ENCODE measurements at places on chromosomes 7 and 10.
A peak's percentile ranks its signal among the peaks of the same experiment; 100 is the strongest.

DNA sequence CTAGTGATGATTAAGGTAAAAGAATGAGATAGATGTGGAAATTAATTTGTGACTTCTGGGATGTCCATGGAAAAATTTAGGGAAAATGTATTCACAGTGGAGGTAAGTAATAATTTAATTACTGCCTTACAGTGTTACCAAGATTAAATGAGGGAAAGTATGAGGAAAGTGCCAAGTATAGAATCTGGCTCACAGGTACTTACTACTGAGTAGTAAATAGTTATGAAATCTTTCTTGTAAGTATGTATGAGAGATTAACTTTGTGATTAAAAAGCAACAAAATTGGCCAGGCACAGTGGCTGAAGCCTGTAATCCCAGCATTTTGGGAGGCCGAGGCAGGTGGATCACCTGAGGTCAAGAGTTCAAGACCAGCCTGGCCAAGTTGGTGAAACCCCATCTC is 42.1 kb downstream of the RSBN1L start:
- no peak for DNase-seq

GRCh38 chr10:30536578-30536977 is 93.0 kb downstream of the LYZL2 start:
- no peak for DNase-seq

GRCh38 chr7:24573554-24574338 is 494 bp downstream of the PALS2 start:
- peak; percentile 56 for DNase-seq

GRCh38 chr10:63633677-63634487 is 112.7 kb downstream of the REEP3 start:
- no peak for DNase-seq

DNA sequence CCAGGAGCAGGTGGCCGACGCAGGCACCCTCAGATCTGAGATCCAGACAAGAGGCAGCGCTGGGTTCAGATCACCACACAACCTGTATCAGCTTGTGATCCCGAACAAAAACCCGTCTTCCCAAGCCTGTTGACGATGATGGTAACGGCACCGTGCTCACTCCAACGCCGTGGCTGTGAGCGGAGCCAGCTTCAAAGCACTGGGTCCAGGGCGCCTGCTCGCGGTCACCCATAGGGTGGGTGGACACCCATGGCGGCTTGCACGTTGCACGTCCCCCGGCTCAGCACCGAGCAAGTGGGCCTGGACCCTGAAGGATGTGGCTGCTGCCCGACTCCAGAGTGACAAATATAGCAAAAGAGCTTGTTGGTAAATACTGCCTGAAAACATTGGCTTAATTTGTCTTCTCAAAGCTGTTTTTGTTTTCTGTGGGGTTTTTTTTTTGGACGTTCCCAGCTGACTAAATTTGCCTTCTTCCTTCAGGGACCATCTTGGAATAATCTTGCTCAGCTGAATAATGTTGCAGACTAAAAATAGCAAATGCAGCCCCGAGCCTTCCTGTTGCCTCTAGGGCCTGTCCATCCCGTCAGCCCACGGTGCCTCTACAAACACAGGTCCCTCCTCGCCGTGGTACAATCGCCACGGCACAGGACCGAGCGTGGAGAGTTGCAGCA is 41.0 kb downstream of the FOXK1 start:
- no peak for DNase-seq

GRCh38 chr10:7626283-7626682 is 40.5 kb downstream of the ITIH5 start:
- peak; percentile 36 for DNase-seq

GRCh38 chr7:129225206-129225930 is 538 bp downstream of the AHCYL2 start:
- DNase-seq, result peak; percentile 3

DNA sequence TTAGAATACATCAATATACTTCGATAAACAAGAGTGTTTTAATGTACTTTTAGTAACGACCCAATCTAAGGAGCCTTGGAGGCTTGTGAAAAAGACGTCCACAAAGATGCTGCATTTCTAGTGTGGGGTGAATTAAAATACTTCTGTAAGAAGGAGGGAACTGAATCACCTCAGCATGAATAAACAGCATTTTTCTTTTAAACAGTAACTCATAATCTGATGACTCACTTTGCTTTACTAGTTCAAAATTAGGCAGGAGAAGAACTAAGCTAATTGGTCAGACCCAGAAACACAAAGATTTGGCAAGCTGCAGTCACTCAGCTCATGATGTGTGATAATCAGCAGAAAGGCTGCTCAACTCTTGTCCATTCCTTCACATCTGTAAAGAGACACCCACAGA is 24.2 kb downstream of the NCOA4 start:
- no peak for DNase-seq

DNA sequence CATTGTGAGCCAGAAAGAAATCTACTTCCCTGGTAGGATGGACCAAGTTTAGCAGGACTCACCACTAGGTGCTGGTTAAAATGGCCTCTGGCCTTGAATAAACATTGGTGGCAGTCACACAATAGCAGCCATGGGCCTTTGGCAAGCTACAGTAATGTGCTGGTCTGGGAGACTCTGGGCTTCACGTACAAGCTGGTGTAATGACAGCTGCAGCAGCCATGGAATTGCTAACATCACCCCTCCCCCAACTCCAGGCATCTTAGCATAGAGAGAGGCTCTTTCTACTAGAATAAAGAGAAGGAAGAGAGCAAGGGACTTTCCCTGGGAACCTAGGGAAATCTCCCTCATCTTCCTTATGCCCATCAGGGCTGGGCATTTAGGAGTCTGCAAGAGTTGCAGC is 205.1 kb upstream of the SEMA3A start:
- no peak for DNase-seq

DNA sequence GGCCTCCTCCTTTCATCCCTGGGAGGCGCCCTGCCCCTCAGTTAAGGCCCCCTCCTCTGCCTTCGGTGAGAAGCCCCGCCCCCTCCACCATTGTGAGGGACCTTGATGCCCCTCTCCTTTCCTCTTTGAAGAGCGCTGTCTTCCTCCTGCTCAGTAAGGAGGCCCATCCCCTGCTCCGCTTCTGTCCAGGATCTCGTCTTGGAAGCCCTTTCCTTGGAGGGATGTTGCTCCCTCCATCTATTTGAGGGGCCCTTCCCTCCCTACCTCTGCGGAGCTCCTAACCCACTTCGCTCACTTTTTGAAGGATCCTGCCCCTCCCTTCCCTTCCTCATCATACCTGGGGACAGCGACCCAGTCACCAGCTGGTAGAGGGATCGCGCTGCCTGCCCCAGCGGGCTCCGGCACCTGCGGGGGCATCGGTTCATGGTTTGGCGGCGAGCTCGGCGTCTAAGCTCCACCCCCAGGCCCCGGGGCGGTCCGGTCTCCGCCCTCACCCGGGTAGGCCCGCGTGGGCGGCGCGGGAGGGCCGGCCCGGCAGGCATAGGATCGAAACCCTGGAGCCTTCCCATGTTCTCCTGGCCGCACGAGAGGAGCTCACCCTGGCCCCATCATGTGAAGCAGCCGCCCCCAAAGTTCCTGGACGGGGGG is 4.1 kb downstream of the KCNIP2 start:
- peak; percentile 55 for DNase-seq

GRCh38 chr10:100007231-100008141 is 2.3 kb downstream of the DNMBP start:
- DNase-seq, result no peak

DNA sequence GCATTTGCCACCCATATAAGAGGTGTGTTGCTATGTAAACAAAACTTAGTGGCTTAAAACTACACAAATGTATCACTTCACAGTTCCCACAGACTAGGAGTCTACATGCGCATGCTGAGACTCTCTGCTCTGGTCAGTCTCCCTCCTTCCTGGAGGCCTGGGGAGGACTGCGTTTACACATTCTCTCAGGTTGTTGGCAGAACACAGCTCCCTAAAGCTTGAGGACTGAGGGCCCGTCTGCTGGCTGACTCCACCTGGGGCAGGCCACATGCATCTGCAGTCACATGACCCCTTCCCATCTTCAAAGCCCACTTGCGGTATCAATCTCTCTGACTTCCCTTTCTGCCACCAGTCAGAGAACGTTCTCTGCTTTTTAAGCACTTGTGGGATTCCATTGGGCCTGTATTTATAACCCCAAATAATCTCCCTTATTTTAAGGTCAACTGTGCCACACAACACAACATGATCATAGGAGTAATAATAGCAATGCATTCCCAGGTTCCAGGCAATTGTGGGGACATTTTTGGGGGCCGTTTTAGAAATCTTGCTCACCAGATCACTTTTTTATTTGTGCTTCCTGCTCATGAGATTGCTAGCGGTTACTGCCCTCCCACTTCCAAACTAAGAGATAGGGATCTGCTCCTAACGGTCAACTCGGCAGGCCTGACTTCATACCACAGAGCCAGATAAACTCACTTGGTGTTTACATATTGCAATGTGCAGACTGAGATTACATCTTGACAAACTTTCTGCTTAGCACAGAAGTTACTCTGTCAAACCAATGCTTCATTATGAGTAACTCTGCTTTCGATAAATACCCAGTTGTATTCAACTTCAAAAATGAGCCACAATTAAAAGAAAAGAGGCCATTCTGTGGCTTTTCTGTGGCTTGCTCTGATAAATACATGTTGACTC is 96.3 kb downstream of the ALOX5 start:
- DNase-seq, result no peak

DNA sequence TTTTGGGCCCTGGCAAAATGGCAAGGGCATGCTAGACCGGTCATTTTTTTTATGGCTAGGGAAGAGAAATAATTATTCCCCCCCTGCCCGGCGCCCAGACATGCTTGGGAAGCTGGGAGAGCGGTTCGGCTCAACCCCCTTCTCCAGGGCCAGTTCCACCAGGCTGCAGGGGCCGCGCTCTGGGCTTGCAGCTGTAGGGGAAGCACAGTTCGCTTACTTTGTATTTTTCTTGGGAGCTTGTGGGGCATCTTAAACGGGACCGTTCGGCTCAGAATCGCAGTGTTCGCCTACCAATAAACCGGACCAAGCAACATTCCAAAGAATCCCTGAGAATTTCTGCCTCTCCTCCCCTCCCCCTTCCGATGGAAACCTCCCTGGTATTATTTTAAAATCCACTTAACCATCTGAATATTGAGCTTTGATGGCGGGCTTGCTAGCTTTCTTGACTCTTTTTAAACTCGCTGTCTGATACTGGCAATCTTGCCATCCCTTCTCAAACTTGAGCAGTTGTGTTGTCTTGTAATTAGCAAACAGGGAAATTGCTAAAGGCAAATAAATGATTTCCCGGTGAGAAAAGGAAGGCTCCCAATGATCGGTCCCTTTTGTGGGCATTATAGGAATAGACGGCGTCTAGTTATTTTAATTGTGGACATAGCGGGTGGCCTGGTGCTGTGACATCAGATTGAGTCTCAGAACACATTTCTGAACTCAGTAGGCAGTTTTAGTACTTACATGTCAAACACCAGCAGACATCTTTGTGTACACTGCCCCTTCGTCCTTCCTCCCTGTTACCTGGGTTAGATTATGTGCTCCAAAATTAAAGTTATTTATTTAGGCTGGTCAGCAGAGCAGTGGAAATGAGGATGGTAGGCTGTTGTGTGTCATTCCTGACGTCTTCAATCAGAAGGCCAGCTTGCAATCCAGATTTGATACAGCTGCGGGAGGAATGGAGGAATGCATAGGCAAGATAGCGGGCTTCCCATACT is 3.4 kb downstream of the TCF7L2 start:
- DNase-seq, result no peak

DNA sequence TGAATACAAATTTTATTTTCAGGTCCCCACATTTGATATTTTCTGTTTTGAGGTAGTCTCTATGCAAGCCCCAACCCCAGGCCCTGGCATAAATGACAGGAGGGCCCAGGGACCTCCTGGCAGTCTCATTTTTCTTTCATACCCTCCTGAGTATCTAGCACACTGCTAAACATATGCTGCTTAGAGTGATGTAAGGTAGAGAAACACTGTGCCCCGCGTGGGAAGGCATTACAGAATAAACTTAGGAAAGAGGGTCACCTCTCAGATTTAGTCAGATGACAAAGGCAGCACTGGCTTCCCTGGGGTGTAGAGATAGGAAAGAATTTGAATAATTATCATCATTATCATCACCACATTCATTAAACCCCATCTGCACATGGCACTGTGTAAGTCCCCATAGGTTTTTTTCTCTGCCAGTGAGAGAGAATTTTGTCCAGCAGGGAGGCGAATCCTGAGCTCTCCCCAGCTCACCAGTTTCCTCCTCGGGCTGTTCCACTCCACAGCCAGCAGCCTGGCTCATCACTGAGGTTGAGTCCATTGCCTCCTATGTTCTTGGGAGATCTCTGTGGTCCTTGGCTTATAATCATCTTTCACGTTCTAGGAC is 507.3 kb upstream of the GALNT17 start:
- DNase-seq, result no peak

DNA sequence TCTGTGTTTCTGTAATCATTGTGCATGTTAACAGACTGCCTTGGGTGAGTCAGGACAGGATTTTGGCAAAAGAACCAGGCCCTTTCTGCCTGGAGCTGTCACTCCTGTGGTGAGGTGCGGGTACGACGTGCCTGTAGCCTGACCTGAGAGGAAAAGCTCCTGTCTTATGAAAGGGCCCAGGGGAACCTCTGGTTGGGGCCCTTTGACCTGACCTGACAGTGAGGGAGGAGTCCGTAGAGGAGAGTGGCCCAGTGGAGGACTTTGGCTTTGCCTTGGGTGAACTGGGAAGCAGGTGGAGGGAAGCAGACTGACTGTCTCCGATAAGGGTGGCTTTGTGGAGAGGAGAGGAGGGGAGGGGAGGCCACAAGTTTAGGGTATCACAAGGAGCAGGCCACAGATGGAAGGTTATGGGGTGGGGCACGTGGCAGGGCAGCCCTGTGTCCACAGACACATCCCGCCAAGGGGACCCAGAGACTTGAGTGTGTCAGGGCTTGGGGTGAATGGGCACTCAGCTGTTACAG is 6.9 kb downstream of the PFKP start:
- DNase-seq, result no peak

GRCh38 chr10:7457478-7458316 is 46.9 kb upstream of the SFMBT2 start:
- no peak for DNase-seq

GRCh38 chr7:31819031-31819430 is 132.0 kb downstream of the PPP1R17 start:
- DNase-seq, result no peak

DNA sequence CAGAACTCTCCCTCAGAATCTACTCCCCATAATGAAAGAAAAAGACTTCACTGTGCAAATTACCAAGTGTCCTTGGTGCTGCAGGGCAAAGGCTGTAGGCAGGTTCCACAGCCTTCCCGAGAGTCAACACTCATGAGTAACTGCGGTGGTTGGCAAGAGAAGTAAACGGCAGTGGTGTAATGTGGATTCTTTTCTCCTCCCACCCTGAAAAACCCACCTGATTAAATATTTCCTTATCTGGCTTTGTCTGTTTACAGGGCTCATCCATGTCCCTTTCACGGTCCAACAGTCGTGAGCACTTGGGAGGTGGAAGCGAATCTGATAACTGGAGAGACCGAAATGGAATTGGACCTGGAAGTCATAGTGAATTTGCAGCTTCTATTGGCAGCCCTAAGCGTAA is 300.9 kb downstream of the BICC1 start:
- no peak for DNase-seq

GRCh38 chr10:1183701-1184100 is 127.5 kb downstream of the WDR37 start:
- no peak for DNase-seq

- no peak for DNase-seq
Observed at GRCh38 chr10:70124918-70125317, 7.7 kb downstream of the AIFM2 start.

All from NCI-H226 (cell line).